Caudate nucleus (tissue), 63 donors: ENCODE measurements at places on chromosomes 16 and 17.
A peak's percentile ranks its signal among the peaks of the same experiment; 100 is the strongest.

DNA sequence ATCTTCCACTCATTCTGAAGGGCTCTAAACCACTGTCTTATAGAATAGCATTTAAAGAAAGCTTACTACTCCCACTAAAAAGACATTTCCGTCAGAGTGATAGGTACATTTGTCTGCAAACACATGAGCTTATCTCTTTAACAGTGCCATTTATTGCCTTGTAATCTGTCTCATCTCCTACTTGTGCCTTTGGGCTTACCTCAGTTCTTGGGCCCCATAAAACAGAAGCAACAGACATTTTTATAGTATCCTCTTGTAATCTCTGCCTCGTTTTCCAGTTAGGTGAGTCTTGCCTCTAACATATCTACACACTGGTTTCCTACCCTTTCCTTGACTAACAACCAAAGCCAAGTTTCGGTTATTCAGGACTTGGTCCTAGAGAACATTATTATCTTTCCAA, 681.4 kb upstream of the KIF2B start:
- DNase-seq: no peak

GRCh38 chr16:66003201-66003600, 363.3 kb upstream of the CDH5 start:
- no peak for DNase-seq

DNA sequence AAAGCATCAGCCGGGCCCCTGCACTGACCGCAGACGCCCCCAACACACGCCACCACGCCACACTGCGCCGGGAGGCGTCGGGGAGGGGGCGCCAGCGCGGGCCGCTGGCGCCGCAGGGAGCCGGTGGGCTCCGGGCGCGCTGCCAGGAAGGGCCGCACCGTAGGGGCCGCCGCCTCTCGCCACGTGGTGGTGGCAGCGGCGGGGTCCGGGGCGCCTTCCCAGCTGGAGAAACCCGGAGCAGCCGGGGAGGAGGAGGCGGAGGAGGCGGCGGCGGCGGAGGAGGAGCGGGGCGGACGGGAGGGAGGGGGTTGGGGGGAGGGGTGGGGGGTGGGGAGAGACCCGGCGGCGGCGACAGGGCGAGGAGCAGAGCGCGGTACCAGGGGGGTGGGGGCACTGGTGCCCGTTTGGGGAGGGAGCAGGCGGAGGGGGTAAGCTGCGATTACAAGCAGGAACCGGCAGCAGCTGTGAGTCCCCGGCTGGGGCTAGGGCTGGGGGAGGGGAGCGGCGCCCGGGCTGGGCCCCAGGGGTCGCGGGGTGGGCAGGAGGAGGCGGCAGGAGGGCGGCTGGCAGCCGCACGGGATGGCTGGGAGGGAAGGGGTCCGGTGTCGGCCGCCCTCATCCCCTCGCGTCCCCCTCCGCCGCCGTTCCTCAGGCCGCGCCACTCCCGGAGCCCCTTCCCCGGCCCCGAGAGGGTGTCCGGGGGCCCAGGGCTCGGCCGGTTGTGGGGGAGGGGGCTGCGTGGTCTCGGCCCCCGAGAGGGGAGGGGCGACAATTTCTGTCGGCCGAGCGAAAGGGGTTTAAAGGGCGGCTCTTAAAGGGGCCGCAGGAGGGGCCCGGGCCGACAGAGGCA, at the start of gene TBKBP1:
Gene TBKBP1, plus strand, starts transcription at position 431 of the 850 bp plus-strand sequence. CDS start 1,952 bp downstream, outside the sequence.
- peak; percentile 31 for DNase-seq

DNA sequence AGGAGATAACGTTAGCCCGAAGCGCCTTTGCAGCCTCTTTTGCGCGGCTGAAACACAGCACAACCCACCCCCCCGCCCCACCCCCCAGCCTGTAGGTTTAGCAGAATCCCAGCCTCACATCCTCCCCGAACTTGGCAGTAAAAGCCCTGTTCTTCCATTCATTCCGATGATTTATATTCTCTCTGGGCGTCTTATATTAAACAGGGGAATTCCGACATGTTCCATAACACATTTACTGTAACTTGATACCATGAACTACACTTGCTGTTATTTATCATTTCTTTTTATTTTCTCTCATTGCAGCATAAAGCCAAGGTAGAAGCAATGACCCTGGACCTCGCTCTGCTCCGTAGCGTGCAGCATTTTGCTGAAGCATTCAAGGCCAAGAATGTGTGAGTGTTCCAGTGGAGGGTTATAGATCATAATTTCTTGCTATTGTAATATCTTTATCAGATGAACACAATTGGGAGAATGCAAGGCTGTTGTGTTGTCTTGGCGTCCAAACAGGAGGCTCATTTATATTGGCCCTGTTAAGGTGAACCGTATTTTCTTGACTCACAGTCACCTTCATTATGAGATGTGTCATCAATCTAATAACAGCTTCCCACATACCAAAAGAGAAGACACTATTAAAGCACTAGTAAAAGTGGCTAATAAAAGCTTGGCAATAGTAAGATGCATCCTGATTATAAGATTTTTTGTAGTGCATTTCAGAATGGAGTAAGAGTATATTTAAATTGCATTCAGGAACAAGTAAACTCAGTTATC, 287.3 kb downstream of the WWOX start:
- DNase-seq: no peak

GRCh38 chr16:55042556-55043432, 112.1 kb downstream of the IRX5 start:
- DNase-seq: no peak

GRCh38 chr16:57066625-57067024, 25.8 kb upstream of the CPNE2 start:
- DNase-seq: no peak

GRCh38 chr16:47460359-47460710, 528 bp downstream of the ITFG1 start:
- DNase-seq: no peak

DNA sequence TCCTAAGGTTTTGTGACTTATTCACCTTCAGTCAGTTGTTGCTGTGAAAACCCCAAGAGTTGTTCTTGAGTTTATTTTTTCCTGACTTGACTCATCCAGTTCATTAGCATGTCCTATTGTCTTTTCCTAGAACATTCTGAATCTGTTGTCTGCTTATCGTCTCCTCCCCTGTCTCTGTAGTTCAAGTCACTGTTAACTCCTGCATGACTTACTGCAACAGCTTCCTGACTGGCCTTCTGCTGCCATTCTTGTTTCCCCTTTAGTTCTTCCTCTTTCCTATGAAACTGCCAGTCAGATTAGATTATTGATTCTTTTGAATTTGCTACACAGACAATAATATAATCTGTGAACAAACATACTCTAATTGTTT, 161.5 kb downstream of the FTO start:
- DNase-seq: no peak

GRCh38 chr16:19876501-19877059, 8.1 kb downstream of the GPRC5B start:
- no peak for DNase-seq

DNA sequence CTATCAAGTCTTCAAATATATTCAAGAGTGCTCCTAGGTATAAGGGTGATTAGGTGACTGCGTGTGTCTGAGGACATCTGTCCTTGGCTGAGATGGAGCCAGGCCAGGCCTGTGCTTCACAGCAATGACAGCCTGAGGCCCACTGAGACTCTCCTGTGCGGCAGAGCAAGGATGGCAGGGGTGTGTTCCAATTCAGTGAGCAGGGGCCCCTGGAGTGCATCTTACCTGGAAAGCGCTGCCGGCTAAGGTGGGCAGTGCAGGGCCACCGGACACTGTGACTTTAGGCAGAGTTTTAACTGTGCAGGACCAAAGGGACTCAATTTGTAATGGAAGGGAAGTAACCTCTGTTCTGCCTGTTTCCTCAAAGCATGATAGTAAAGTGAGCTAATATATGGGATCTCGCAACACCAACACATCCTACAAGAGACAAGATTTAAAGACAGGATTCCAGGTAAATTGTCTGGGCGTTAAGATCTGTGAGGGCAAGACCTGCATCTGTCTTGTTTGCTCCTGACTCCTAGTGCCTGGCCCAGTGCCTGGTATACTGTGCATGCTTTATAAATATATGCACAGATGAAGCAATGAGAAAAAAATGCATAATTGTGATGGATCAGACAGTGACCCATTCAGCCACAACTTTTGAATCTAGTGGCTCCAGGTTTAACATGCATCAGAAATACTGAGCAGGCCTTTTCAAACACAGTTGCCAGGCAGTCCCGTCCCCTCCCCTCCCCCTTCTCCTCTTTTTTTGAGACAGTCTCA, 86.7 kb downstream of the MRC2 start:
- DNase-seq: no peak

GRCh38 chr17:74827800-74828199, 31.9 kb downstream of the GRIN2C start:
- no peak for DNase-seq

DNA sequence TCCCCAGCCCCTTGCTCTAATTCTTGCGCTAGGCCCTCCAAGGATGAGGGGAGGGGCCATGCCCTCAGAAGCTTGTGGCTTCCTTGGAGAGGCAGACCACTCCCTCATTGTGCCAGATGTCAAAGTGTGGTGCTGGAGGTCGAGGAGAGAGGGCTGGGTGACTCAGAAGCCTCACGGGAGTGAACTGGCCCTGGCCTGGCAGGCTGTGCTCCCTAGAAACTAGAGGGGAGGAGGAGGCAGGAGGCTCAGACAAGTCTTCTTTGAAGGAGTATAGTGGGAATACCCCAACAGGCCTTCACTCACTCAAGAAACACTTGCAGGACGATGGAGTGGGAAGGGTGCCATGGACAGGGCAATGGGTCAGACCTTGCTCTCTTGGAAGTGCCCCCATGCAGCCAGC, 18.5 kb downstream of the ANKRD40 start:
- no peak for DNase-seq

DNA sequence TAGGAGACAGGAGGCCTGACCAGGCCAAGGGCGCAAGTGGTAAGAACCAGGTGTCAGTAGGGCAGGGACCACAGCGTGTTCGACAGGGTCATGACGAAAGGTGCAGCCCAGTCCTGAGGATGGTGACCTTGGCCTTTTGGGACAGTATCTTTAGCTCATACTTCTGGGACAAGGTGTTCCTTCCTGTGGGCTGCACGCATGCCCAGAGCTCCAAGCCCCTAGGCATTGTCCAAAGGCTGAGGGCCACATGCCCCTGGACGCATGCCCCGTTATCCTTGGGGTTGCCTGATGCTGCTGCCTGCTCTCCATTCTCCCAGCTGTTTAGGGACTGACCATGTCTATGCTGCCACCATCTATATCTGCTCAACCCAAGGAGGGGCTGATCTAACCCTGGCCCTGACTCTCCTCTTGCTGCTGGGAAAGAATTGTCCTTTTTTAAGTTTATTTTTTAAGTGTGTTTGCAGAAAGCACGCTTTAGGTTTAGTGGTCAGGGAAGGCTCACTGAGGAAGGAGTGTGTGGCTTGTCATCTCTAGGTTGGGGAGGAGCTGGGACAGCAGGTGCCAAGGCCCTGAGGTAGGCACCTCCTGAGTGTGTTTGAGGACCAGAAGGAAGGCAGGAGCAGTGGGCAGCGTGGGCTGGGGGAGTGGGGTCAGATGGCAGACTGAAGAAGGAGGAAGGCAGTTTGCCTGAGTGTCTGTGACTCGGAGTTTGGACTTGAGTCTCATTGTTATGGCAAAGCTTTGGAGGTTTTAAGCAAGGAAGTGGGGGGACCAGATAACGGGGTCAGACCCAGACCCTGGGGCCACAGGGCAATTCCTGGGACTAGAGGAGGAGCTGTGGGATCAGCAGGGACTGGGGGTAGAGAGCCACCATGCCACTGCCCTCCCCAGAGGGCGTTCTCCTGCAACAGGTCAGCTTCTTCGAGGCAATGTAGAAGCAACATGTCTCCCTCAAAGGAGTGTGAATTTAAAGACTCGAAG, 15.1 kb upstream of the CBX4 start:
- no peak for DNase-seq

GRCh38 chr17:67375716-67376115, 1.4 kb upstream of the PITPNC1 start:
- DNase-seq: no peak

DNA sequence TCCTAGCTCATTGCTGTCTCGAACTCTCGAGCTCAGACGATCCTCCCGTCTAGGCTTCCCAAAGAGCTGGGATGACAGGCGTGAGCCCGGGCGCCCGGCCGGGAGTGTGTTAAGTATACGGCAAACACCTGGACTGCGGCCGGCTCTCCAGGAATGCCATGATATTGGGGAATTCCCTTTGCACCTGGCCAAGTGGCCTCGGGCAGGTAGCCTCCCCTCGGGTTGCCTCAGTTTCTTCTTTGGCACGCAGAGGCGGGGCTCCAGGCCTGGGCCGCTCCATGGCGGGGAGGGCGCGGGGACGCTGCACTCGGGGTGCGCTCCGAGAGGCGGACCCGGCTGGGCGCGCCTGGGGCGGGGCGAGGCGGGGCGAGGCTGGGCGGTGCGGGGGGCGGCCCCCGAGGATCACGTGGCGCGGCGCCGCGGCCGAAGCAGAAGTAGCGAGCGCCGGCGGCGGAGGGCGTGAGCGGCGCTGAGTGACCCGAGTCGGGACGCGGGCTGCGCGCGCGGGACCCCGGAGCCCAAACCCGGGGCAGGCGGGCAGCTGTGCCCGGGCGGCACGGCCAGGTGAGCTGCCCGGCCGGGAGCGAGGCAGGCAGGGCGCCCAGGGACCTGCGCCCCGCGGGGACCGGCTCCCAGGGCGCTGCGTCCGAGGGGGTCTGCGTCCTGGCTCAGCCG, at the start of gene PLCG2:
Gene PLCG2, plus strand, starts transcription at position 431 of the 675 bp plus-strand sequence. CDS start 6,699 bp downstream, outside the sequence.
- DNase-seq: no peak

DNA sequence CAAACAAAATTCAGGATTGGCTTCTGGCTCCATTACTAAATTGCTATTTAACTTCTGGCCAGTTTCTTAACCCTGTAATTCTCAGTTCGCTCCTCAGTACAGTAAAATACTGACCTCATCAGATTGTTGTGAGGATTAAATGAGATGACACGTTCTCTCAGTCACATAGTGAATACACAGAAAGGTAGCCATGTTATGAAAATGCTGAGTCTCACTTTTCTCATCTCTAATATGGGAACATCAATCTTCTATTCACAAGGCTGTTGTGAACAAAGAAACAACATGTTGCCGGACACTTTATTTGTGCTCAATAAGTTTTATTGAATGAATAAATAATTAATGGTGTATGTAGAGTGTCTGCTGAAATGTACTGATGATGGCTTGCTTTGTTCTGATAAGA, 924.5 kb upstream of the GOT2 start:
- DNase-seq: no peak
